Caki2 (cell line): ENCODE measurements at places on chromosomes 3 and 15.

DNA sequence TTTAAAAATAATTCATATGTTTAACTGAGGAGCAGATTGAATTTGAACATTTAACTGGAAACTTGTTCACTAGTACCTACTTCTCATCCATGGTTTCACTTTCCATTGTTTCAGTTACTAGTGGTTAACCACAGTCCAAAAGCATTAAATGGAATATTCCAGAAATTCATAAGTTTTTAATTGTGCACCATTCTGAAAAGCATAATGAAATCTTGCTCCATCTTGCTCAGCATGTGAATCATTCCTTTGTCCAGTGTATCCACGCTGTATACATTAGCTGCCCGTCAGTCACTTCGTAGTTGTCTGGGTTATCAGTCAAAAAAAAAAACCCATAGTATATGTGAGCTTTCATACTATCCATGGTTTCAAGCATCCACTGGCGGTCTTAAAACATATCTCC, 217.6 kb downstream of the TPRG1 start:
- DNase-seq, result no peak

DNA sequence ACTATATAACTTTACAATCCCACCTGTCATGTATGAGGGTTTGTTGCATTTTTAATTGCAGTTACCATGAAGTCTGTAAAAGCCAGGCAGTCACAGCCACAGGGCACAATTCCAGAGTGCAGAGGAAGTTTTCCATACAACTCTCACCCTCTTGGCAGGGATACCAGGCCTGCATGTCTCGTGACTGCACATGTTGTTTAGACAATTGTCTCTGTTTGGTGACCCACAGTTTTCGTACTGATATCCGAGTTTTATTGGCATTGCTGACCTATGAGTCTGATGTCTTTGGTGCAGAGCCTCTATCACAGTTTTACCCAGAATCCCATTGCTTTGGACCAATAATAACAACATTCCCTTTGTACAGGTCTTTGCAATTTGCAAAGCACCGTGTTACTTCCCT, 24.9 kb upstream of the MYZAP start:
- DNase-seq, result no peak

DNA sequence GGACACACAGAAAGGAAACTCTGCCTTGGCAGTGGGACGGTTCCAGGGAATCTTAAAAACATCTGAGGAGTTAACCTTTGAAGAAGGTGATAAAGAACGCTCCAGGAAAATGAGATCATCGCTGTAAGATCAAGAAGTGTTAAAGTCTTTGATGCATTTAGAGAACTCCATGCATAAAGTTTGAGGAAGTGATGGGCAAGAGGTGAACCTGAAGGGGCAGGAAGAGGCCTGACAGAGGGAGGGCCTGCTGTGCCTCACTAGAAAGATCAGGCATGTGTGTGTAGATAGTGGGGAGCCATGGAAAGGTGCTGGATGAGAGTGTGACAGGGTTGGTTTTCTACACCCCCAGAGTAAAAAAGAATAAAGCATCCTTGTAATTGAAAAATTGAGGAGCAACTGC, 889.2 kb downstream of the MCTP2 start:
- DNase-seq, result no peak

DNA sequence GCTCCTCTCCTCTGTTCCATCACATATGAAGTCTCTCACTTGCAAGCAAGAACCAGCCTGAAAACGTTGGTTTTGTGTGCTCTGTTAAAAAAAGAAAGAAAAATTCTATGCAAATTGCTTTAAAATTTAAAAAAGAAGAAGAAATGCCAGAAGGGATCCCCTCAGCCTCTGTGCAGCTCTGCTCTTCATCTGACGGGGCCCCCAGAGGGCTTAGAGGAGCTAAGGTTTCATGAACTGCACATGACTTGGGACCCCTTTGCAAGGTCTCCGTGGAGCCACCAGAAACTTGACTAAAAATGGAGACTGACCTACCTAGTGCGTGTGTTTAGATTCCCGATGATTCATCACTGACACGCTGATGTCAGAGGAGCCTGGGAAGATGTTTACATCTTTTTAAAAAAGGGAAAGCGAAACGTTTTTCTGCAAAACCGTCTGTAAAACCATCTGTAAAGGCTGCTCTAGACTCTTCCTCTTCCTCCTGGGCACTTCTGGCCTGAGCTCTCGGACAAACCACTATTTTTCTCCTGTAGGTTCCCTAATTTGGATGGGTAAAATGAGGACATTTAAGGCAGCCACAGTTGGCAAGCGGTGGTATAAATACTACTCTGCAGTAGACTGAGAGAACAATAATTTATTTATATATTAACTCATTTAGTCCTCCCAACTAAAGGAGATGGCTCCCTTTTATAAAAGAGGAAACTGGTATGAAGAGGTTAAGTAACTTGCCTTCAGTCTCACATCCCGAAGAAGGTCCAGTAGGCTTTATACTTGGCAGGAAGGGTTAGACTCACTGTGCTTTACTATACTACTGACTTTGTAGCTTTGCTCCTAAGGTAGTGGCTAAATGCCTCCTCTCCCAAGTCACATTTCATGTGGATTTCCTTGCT, 67.2 kb upstream of the POLG start:
- peak; percentile 39 for DNase-seq

- no peak for DNase-seq
These were observed 57.2 kb downstream of the USP13 start for GRCh38 chr3:179710079-179710478.

- DNase-seq, result no peak
These were observed 70.1 kb upstream of the RORA start for GRCh38 chr15:61299075-61299763.

DNA sequence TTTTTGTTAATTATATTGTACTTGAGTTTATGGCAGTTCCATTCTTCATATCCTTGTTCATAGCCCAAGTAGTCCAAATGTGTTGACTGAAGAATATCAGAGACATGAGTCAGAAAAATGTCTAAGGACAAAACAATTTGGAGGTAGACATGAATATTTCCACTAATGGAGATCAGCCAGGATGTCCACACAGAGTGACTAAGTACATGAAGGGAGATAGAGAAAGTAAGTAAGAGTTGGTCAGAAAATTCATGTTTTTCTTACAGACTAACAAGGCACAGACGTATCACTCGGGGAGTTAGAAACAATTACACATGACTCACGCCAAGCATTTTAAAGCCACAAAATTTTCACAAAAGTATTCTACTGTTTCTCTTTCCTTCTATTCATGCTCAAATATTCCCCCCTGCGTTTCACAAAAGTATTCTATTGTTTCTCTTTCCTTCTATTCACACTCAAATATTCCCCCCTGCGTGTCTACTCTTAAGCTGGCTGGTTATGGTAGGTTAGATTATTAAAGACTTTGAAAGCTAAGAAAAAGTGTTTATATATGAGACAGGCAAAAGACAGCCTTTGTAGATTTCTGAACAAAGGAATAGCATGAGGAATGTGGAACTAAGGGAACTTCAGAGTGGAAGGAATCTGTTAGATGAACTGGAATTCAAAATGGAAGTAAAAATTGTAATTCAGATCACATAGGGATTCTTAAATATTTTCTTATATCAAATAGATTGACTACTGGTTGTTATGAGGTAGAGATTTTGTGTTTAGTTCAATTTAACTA, 648.7 kb upstream of the CCDC54 start:
- peak; percentile 88 for DNase-seq

DNA sequence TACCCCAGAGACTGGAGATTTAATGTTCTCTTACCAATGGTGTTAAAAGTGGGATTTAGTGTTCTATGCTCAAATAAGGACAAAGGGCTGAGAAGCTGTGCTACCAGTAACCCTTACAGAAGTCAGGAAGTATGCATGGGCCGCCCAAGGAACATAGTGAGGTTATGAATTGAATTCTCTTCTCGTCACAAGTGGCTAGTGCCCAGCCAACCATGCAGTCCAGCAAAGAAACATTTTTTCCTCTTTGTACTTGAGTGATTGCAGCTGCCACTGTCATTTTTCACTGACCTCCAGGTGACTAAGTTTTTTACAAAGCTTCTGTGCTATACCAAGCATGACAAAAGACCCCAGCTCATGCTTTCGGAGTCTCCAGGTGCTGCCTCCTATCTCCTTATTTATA, 110.6 kb upstream of the DCBLD2 start:
- DNase-seq, result peak; percentile 90

GRCh38 chr3:149658744-149659497, 1.1 kb upstream of the WWTR1 start:
- DNase-seq, result no peak

DNA sequence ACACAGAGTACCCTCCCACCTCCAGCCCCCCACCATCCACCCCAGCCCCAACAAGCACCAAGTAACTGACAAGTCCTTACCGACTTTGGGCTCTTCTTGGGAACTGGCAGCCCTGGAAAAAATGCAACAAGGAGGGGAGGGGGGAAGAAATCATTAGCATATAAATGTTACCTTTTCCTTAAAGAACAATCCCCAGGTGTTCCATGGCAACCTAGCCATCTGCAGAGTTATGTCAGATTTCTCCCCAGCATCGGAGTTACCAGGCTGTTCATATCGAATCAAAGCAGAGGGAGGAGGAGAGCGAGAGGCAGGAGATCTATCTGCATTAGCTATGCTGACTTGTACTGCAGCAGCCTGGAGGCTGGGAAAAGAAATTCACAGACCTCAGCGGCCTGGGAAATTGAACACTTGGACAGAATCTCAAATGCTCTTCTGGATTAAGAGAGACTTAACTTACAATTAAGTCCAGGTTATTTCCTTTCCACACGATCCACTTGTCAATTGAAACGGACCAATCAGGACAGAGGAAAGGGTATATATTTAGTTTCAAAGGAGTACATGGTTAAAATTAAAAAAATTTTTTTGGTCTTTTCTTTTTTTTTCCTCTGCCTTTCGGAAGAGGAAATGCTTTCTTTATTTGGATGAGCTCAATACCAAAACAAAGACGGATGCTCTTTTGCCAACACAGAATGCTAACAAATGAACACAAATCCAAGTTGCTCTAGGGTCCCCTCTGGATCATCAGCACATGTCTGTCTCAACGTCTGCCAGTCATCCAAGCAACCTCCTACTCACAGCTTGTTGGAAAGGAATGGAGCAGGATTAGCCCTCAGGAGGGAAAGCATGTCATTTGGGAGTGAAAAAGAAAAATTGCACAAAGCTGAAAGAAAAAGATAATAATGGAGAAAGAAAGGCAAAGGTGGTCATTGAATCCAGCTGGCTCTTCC, 637.1 kb downstream of the MAGI1 start:
- DNase-seq, result no peak

DNA sequence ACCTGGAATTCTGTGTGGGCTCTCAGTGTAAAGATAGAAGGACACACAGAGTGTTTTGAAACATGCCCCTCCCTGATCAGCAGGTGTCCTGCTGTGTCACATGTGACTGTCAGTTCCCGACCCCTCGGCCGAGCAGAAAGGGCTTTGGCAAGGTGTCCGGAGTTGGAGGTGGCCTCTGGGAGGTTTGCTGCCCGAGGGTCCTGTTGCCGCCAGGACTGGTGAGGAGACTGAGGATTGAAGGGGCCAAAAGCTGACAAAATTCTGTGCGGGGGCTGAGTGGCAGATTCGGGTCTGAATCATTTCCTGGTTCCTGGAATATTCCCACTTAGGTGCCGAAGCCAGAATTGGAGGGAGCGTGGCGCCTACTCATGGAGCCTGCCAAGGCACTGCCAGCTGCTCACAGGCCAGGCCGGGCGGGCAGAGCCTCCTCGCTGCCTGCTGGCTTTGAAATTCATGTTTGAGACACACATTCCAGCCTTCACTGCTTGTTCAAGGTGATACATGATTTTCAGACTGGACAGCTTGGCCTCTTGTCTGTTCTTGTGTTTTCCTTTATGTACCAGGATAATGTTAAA, 83.8 kb downstream of the APBA2 start:
- no peak for DNase-seq

DNA sequence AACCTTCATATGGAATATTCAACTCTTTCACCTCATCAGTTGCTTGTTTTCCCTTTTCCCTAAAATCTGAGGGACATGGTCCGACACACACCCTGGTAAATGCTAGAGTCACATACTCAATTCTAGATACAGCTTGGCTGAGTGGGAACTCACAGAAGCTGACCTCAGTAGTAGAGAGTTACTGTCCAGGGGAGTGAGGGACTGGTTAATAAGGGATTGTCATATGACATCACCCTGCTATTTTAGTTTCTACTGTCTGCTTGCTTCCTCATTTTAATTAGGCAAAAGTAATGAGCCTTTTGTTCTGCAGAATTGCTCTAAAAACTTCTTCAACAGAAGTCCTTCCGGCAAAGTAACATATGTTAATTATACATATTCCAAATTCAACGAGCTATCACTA, 244.5 kb downstream of the ZIC4 start:
- no peak for DNase-seq

- DNase-seq, result no peak
These were observed 30.7 kb downstream of the SEMA7A start for GRCh38 chr15:74402873-74403587.
